ENCODE measurements at places on chromosomes 2 and 18.

- DNase-seq, result no peak
Observed at GRCh38 chr2:28336264-28336980, 56.2 kb upstream of the FOSL2 start.

GRCh38 chr2:240238201-240238600, 97.7 kb upstream of the OTOS start:
- no peak for DNase-seq

DNA sequence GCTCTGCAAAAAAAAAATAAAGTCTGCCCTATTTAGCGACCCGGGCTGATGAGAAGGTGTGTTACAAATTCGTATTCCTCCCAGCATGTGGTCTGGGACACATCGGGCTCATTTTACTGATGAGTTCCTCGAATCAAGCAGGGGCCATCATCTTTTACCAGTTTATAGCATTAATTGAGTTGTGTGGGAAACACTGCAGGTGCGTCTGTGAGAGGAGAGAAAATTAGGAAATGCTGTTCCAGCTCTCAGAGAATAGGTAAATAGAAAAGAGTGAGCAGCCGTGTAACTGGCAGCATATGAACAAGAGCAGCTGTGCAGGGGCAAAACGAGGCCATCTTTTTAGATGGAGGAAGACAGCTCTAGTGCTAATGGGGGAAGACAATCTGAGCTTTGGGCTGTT, 216.7 kb downstream of the SETBP1 start:
- DNase-seq, result no peak

DNA sequence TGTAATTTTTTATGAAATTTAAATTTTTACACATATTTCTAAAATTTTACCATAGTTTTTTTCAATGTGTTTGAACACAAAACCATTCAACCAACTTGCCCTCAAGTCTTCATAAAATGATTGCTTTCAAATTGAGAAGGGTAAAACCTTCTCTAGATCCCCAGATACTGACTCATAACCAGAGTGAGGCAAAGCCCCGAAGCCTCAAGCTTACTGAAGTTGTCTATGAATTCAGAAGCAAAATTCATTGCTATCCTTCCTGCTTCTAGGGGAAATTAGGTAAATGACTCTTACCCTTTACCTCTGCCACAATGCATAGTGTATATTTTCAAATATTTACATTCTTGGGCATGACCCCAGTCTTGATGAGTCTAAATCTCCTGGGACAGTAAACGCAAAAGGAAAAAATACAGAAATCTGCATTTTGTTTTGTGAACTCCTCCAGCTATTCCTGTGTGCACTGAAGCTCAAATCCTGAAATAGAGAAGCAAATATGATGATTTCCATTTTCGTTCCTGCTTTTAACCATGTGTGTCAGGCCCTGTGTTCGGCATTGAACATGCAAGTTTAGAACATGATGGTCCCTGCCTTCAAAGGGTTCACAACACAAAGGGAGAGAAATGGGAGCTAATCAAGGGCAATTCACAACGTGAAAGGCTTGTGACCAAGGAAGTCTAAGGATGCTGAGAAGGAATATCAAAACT, 246.3 kb downstream of the SUCLG1 start:
- no peak for DNase-seq

DNA sequence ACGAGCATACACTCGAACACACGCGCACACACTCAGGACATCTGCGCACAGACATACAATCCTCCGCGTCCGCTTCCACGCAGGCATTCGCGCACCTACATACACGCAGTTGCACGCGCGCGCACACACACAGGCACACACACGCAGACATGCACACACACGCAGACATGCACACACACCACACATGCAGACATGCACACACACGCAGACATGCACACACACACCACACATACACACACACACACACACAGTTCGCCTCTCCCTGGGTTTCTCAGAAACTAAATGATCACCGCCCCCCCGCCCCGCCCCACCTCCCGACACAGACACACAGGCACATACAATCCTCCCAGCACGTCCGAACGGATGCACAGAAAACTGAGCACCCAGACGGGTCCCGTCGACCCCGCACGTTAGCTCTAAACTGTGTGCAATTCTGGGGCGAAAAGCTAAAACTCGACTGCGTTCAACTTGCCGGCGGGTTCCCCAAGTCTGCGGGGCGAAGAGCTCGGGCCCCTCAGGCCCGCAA, 1.0 kb downstream of the EPHA4 start:
- no peak for DNase-seq

- no peak for DNase-seq
Observed at GRCh38 chr2:183579686-183580085, 455.4 kb downstream of the NUP35 start.

GRCh38 chr2:155485141-155485842, 786.8 kb downstream of the KCNJ3 start:
- DNase-seq, result no peak

GRCh38 chr18:72391427-72391826, 152.7 kb downstream of the CBLN2 start:
- no peak for DNase-seq

GRCh38 chr18:57026316-57026715, 120.6 kb upstream of the BOD1L2 start:
- DNase-seq, result no peak

- DNase-seq, result no peak
Observed at GRCh38 chr18:45441110-45441847, 174.0 kb upstream of the SLC14A2 start.

DNA sequence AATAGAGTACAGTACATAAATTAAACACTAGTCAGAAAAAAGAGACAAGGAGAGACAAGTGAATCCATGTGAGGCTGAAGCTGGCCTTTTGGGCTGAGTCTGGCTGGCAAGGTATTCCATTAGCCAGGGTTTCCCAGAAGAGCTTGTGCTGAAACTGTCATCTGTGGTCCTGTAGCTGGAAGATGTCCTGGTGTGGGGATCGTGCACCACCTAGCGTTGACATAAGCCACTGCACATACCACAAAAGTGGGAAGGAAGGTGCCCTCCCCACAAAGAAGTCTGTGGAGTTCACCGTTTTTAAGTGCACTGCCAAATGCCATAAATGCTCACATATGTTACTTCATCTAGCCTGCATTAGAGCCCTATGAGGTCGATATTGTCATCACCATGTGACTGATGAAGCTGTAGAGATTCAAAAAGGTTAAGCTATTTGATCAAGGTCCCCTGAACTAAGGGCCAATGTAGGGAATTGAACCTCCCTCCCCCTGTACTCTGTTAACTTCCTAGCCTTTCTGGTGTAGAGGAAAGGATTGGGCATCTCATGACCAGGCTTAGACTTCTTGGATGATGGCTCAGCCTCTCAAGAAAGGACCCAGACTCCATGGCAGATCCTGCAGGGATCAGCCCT, 31.9 kb upstream of the GALNT14 start:
- peak; percentile 9 for DNase-seq

- DNase-seq, result no peak
Observed at GRCh38 chr18:46402396-46402795, 254.6 kb downstream of the LOXHD1 start.

DNA sequence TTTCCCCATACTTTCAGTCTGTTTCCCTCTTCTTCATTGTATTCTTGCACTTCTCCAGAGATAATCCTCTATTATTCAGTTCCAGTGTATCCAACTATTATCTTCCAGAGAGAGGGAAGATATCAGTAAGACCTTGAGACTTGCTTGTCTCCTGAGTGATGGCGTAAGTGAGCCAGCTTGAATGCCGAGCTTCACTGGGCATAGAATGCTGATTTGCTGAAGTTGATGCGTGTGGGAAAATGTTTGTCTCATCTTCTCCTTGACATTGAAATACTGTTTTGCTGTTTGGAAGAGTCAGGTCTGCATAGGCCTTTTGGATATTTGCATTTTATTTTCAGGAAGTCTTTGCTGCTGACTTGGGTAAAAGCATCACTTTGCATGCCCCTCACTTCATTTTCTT, 41.1 kb upstream of the MGAT5 start:
- DNase-seq, result no peak

Data from stimulated activated CD8-positive, alpha-beta memory T cell treated with anti-CD3 and anti-CD28 coated beads, Interleukin-2, amount 100 ng/mL, for 1 hour (primary cell).